ENCODE measurements at places on chromosomes 12 and 14.

DNA sequence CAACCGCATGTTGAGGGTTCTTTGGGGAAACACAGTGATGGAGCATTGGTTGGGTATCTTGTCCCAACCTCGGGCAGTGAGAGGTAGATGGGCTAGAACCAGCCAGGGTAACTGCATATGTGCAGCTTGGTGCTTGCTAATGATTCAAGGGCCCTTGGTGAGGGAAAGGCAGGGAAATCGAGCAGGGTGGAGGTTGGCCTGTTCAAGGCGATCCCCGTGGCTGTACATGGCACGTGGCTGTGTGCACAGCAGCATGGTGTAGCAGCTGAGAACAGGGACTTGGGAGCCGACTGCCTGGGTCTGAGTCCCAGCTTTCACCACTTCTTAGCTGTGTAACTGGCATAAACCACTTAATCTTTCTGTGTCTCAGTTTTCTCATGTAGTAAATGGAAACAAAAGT lies 45.5 kb upstream of the OAS1 start:
- no peak for DNase-seq

GRCh38 chr12:49348781-49349180 lies 2.1 kb downstream of the DNAJC22 start:
- DNase-seq = no peak

DNA sequence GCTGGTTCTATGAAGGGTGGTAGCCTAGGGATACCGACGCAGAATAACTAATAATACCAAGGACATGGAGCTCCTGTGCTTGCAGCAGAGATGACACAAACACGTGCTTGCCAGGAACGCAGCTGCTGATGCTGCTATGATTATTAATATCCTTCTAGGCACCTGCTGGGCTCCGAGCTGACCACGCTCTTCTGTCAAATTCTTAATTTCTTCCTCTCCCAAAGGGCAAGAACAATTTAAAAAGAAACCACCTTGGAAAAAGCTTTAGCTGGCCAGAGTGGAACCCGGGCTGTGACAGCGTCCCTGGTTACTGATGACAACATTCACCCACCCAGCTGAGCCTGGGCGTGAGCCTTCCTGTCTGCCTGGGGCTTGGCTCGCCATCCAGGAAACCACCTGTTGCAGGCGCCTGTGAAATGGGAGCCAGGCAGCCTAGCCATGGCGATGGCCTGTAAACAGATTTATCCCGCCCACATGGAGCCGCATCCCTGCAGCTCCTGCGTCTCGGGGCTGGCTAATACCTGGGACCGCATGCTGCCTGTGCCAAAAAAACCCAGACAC lies 28.8 kb downstream of the CLMN start:
- no peak for DNase-seq

DNA sequence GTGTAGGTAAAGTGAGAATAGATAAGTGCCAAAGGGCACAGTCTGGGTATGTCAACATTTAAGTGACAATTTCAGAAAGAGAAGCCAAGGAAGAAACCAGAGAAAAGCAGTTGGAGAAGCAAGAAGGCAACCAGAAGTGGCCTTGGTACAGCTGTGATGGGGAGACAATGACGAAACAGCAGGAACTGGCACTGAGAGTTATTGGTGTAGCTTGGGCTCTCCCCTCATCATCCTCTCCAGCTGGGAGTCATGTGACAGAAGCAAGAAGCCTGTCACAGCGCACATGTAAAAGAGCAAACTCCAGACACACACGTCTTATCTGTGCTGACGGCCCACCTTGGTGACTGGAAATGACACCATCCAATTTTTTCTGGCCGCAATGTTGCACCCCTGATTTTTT lies 203.3 kb upstream of the NUDT4 start:
- no peak for DNase-seq

DNA sequence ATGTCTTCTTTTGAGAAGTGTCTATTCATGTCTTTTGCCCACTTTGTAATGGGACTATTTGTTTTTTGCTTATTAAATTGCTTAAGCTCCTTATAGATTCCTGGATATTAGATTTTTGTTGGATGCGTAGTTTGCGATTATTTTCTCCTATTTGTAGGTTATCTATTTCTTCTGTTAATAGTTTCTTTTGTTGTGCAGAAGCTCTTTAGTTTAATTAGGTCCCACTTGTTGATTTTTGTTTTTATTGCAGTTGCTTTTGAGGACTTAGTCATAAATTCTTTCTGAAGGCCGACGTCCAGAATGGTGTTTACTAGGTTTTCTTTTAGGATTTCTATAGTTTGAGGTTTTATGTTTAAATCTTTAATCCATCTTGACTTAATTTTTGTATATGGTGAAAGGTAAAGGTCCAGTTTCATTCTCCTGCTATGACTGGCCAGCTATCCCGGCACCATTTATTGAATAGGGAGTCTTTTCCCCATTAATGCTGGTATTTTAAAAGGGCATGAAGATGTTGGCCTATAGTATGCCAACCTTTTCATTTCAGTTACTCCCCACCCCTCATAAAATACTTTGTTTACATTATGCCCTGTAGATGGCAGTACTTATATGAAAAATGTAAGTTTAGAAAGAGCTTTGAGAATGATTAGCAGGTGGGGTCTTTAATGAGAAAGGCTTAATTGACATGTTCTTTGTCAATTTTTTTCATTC lies 62.9 kb upstream of the PSMA6 start:
- no peak for DNase-seq

GRCh38 chr12:120784804-120785203 lies 59.2 kb downstream of the ACADS start:
- no peak for DNase-seq

DNA sequence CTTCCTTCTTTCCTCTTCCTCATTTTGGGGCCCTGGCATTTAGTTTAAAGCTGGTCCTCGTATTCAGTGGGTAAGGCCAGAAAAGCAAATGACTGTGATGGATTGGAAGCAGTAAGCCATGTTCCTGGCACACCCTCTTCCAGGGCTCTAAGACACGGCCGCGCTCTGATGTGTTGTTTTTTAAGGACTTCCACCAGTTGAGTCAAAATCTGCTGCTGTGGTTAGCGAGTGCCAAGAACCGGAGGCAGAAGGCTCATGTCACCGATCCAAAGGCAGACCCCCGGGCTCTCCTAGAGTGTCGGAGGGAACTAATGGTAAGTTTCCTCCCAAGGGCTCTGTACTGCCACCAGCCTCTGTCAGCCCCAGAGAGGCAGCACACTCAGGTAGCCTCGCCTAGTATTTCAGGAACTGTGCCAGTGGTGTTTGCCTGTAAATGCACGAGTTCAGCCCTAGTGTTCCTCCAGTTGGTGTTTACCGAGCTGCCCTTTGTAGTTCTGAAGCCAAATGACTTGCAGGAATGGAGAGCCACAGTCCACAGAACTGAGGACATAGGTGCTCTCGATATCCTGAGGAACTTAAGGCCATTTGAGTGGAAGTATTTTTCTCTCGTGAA lies 72.7 kb downstream of the ESR2 start:
- DNase-seq = no peak

DNA sequence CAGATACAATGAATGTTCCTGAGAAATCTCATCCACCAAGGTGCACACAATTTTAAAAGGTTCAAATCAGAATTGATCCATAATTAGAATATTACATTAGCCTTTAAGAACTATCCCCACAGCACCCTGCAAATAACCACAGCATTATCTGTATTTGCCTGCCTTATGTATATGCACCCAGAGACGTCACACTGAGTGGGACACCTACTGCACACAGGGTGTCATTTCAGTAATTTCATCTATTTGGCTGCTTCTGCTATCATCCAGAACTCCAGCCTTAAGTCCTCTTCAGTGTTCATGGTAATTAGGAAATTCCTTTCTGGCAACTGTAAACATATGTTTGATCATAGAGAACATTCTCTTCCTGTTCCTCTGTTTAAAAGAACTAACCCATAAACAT lies 298.4 kb downstream of the SYT1 start:
- no peak for DNase-seq

DNA sequence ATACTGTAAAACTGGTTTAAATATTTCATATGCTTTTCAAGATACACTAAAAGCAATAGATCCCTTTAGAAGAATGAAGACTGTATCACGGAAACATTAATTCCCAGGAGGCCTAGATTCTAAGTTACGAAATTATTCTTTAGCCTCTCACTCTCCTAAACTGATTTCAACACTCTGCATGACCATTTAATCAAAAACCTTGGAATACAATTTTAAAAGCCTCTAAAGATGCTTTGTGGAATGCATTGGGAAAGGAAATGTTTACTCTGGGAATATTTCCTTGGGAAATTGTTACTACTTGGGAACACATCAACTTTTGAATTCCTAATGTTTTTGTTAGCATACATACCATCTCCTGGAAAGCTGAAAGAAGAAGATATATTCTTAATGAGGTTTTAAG lies 255.7 kb upstream of the FAR2 start:
- no peak for DNase-seq

DNA sequence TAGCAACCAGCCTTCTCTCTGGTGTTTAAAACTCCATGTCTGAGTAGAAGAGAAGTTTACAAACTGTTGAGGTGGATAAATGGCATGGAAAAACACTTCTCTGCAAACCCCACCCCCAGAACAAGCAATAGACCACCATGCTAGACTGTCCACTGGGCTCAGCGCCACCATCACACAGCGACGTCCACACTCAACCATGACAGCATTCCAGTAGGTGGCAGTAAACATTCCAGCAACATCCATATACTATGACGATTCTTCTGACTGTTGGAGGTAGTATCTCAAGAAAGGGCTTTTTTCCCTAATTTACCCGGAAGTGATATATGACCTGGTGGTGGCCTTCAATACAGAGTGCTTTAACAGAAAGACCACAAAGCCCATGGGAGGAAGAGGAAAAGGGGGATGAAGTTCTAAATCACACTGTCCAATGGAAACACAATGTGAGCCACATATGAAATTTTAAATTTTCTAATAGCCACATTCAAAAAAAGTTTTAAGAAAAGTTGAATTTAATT lies 152.2 kb downstream of the SLC15A4 start:
- DNase-seq = no peak

DNA sequence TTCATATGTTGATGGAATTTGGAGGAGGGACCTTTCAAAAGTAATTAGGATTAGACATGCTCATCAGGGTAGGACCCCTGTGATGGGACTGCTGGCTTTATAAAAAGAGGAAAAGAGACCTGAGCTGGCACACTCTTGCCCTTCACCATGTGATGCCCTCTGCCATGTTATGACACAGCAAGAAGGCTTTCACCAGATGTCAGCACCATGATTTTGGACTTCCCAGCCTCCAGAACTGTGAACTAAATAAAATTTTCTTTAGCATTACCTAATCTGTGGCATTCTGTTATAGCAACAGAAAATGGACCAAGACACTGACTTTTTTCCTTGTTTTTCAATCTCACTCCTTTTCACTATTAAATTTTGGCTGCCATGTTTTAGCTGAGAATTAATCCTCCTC lies 105.0 kb upstream of the TMPO start:
- no peak for DNase-seq

DNA sequence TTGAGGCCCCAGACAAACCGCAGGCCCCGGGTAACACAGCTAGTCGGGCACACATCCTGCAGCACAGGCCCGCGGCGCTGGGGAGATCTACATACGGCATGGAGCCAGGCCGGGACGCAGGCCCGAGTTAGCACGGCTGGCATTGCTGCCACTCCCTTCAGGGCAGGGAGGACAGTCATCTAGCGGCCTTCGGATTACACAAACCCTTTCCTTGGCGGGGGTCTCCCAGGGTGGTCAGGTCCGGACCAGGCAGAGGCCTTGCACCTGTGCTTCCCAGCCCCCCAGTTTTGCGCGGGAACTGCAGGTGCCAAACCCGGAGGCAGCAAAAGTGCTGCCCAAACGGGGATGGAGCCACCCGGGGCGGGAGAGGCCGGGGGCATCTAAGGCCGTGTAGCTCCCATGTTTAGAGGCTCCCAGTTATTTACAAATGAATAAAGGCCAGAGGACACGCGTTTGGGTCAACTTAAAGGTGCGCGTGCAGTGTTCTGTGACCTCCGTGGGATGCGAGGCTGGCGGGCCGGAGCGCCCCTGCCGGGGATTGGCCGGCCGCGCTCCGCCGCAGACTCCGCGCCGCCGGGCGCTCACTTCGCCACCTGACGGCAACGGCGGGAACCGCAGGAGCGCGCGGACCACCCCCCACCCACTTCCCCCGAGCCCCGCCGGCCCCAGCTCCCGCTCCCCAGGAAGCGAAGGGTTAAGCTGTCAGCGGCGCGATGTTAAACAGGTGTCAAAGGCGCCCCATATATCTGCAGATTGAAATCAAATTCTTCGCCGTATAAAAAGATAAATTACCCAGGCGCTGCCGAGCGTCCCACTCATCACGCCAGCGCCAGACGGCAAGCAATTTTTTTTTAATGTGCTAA lies 18.1 kb downstream of the VSX2 start:
- no peak for DNase-seq

DNA sequence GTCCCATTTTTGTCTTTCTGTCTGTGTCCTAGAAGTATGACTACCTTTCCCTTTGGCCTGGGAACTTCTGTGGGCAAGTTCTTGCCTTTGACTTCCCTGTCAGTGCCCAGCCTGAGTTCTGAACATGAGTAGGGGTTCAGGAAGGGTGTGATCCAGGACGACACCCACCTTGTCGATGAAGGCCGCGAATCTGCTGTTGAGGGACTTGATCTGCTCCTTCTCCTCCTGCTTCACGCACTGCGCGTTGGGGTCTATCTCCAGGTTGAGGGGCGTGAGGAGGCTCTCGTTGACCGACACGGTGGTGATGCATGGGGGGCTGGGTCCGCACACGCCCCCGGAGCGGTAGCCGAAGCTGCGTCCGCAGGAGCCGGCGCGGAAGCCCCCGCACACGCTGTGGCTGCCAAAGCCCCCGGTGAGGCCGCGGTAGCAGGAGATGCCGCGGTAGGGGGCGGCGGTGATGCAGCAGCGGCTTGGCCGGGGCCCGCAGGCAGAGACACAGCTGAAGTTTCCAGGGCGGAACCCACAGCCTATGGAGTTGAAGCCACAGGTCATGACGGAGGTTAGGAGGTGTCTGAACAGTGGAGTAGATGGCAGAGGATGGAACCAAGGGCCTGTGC lies at the start of gene KRT83:
Gene KRT83 (minus strand): TSS at position 615 of the 617 bp plus-strand sequence. CDS start 63 bp downstream, at position 552.
- no peak for DNase-seq

All from kidney epithelial cell (primary cell).